ENCODE measurements at places on chromosomes 7 and 10. TPM values are rescaled to one million over a fixed set of nuclear protein-coding genes. Genes with fewer than 3 reads are reported as not detected.

DNA sequence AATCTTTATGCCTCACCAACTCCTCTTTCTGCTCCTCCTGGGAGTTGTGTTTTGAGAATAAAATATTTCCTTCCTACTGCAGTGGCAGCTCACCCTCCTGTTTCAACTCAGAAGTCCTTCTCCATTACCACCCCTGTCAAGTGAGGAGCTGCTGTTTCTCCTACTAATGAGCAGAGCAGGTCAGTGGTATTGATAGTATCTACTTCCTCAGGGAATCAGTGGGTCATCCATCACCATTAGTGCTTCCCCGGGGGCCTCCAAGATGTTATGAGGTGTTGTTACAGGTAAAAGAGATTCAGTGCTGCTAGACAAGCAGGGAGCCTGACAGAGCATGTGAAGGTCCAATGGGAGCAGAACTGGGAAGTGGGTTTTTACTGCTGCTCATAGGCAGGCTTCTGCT lies 795.2 kb downstream of the REEP3 start:
- no peak for DNase-seq

- DNase-seq, result no peak
Observed at GRCh38 chr10:20855398-20856038, 41.6 kb downstream of the NEBL start.

DNA sequence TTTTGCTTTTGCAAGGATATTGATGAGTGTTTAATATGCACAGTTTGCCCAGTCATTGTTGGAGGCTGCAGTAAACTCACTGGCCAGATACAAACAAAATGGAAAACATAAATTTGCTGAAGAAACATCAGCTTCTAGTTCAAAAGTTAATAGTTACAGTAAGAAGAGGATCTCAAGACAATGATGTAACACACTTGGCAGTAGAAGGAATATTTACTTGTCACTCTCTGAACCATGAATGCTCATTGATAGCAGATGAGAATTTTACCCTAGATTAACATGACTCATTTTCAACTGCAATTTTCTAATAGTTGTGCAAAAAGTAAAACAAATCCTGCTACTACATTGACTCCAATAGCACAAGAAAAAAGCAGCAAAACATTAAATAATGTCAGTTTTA lies 47.7 kb downstream of the VWC2 start:
- no peak for DNase-seq

The PSTK gene
- total RNA-seq, result 3.2 TPM

The JAKMIP3 gene
- total RNA-seq, result 0.14 TPM

The PALD1 gene
- 1.3 TPM for total RNA-seq

Measured in left colon (tissue), 2 donors.